Activated CD8-positive, alpha-beta memory T cell treated with anti-CD3 and anti-CD28 coated beads, Interleukin-2, amount 10 ng/mL, durations not matched to agents 7 days and 5 days (primary cell): ENCODE measurements at places on chromosomes 12 and 14. TPM values are rescaled to one million over a fixed set of nuclear protein-coding genes. Genes with fewer than 3 reads are reported as not detected.

Gene FMNL3
- 44.2 TPM for total RNA-seq

Gene BBOF1
- 1.1 TPM for total RNA-seq

Gene TAPBPL
- total RNA-seq, result 49.1 TPM

Gene POU6F1
- total RNA-seq, result 3.6 TPM

Gene PMCH
- total RNA-seq, result 0.53 TPM

Gene FGF23
- total RNA-seq, result not detected

Gene TMEM179
- not detected for total RNA-seq

Gene MFAP5
- not detected for total RNA-seq

Gene NKX2-1
- total RNA-seq, result not detected

Gene TAS2R19
- 2.0 TPM for total RNA-seq

Gene TMEM229B
- total RNA-seq, result 7.0 TPM

Gene KCNC2
- total RNA-seq, result not detected

Gene IL22
- 0.61 TPM for total RNA-seq

Gene CD63
- total RNA-seq, result 222 TPM

Gene SLC7A7
- total RNA-seq, result 0.58 TPM

Gene ITGB7
- total RNA-seq, result 729 TPM

Gene ERP27
- 7.7 TPM for total RNA-seq

Gene PROX2
- total RNA-seq, result 0.44 TPM

Gene RTL1
- total RNA-seq, result not detected

Gene MEG3
- total RNA-seq, result not detected

Gene GSC
- not detected for total RNA-seq

Gene KLRB1
- total RNA-seq, result 30.2 TPM

Gene FAM186B
- not detected for total RNA-seq

Gene CLEC7A
- total RNA-seq, result not detected

Gene RNASE1
- not detected for total RNA-seq

Gene GCH1
- 73.2 TPM for total RNA-seq

Gene ACRBP
- total RNA-seq, result 1.1 TPM

Gene PTGER2
- total RNA-seq, result 97.6 TPM

Gene PRIMA1
- not detected for total RNA-seq

Gene NRL
- total RNA-seq, result 2.6 TPM

Gene HOXC13
- not detected for total RNA-seq

Gene GLS2
- total RNA-seq, result 1.4 TPM

Gene RFLNA
- not detected for total RNA-seq

Gene LDHB
- 907 TPM for total RNA-seq

Gene CTDSP2
- 103 TPM for total RNA-seq

Gene MYH6
- 0.23 TPM for total RNA-seq

Gene LYZ
- total RNA-seq, result not detected

Gene NEMP1
- 66.1 TPM for total RNA-seq

Gene MMP19
- total RNA-seq, result not detected

Gene ASB2
- total RNA-seq, result 177 TPM

Gene GOLT1B
- total RNA-seq, result 36.8 TPM

Gene SERPINA3
- not detected for total RNA-seq

Gene GPR132
- 47.4 TPM for total RNA-seq

Gene IL31
- total RNA-seq, result not detected

Gene CLEC4D
- total RNA-seq, result not detected

Gene AMDHD1
- total RNA-seq, result 1.3 TPM

Gene ADAM21
- 0.07 TPM for total RNA-seq

Gene TDRD9
- total RNA-seq, result 1.1 TPM

Gene LRP1-AS
- total RNA-seq, result not detected

Gene STYK1
- total RNA-seq, result 8.4 TPM

Gene BCAT1
- 48.3 TPM for total RNA-seq

Gene RNASE4
- 0.75 TPM for total RNA-seq

Gene NXPH4
- 0.58 TPM for total RNA-seq

Gene CD69
- 104 TPM for total RNA-seq

Gene FLVCR2
- total RNA-seq, result 2.1 TPM

Gene KRT74
- not detected for total RNA-seq
